GF-D8 (cell line): ENCODE measurements at places on chromosomes 7 and 10.

DNA sequence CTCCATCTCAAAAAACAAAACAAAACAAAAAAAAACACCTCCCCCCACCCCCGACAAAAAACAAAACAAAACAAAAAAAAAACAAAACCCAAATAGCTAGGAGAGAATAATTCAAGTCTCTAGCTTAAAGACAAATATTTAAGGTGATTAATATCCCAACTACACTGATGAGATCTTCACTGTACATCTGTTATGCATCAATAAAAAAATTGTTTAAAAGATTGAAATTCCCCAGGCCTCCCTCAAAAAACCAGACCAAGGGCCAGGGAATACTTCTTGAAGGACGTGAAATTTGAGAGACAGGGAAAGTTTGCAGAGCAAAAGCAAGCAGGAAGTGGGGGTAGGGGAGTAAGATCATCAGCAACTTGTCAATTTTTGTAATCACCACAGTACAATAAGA lies 232.6 kb downstream of the REEP3 start:
- no peak for DNase-seq

GRCh38 chr7:37174460-37174859 lies 274.2 kb downstream of the ELMO1 start:
- DNase-seq = no peak

DNA sequence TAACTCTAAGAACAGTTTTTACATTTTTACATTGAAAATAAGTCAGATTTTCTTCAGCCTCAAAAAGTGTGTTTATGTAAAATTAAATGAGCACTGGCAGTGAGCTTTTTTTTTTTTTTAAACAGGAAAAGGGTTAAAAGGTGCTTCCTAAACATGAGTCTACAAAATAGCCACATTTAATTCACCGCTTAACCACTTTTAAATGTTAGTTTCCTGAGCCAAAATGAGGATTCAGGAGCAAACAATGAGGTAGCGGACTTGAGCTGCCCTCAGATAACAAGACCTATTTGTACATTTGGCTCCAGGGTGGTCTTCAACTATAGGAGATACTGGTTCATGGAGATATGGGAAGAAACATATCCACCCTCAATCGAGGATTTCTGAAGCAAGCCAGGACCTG lies 22.8 kb downstream of the AKR1C3 start:
- DNase-seq = no peak

- DNase-seq = no peak
Observed at GRCh38 chr7:147245274-147245673, 1128.7 kb downstream of the CNTNAP2 start.

- DNase-seq = no peak
Observed at GRCh38 chr10:103498936-103499638, 5.6 kb downstream of the NEURL1 start.

GRCh38 chr10:75508814-75509306 lies 77.4 kb downstream of the LRMDA start:
- DNase-seq = peak; percentile 21

DNA sequence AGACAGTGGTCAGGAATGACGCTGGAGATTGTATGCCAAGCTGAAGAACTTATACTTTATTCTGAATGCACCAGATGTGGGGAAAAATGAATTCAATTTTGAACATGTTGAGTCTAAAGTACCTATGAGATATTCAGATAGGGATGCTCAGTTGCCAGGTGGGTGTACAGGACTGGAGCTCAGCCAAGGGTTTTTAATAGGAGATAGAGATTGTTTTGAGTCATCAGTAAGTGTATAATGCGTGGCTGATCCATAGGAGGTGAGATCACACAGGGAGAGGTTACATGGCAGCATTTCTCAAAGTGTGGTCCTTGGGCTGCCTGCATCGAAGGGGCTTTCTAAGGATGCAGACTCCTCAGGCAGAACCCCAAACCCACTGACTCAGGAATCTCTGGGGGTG lies 6.8 kb upstream of the HIPK2 start:
- DNase-seq = no peak

GRCh38 chr10:33507662-33508425 lies 173.4 kb upstream of the NRP1 start:
- no peak for DNase-seq

- no peak for DNase-seq
Observed at GRCh38 chr10:59852670-59853069, 53.7 kb downstream of the CCDC6 start.

- no peak for DNase-seq
Observed at GRCh38 chr7:121352323-121352722, 23.5 kb downstream of the WNT16 start.

- DNase-seq = no peak
Observed at GRCh38 chr7:147535701-147536111, 1054.9 kb upstream of the C7orf33 start.

DNA sequence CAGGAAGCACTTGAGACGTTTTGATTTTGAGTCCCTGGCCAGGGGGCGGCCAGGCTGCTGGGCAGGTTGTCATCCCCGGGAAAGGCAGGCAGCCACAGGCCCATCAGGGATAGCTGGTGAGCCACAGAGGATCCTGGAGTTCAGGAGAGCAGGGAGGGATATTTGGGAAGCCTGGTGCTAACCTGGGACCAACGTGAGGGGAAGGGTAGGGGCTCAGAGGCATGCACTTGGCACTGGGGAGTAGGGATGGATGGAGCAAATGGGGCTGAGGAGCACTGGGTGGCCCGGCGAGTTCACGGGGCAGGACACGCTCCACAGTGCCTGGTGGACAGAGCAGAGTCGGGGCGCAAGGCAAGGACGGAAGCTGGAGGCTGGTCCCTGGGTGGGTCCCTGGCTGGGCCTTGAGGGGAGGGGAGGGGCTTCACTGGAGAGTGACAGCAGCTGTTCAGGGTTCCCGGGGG lies 30.2 kb downstream of the LRRC27 start:
- no peak for DNase-seq
